Colonic mucosa (tissue), 4 donors: ENCODE measurements at places on chromosomes 7 and 10.

GRCh38 chr10:93993782-93994437 lies at the start of gene PLCE1:
PLCE1 (plus strand) TSS chr10:93993931; CDS start chr10:94031047, 37,116 bp downstream.
- DNase-seq: peak; percentile 73

DNA sequence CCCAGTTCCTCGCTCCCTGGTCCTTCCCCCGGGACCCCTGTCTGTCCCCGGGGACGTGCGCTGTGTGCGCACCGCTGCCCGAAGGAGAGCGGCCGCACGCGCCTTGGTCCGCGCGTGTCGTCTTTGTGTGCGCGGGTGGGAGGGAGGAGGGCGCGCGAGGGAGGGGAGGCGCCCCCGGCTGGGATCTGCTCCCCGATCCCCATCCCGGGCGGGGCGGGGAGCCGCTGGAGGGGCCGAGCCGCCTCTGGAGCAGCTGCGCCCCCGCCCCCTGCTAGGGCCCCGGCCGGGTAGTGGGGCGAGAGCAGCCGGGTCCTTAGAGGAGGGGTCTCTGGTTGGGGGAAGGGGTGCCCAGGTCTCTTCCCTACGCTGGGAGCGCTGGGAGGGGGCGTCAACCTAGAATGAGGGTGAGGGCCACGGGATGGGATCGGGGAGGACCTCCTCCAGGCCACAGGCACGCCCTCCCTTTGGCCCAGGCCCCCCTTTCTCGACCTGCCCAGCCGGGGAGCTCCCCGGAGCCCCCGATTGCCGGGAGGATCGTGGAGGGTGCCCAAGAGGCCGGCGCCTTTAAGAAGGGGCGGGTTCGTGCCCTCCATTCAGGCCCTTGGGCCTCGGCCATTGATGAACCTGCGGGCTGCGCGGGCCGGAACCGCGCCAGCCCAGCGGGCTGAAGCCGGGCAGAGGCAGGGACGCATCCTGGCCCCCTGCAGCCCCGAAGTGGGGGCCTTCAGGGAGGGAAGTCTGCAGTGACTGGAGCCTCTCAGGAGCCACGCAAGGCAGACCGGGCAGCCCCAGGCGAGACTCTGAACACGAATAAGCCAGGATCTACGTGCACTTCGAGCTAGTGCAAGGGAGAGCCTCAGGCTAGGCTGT lies 678 bp downstream of the SH2B2 start:
- peak; percentile 52 for DNase-seq

DNA sequence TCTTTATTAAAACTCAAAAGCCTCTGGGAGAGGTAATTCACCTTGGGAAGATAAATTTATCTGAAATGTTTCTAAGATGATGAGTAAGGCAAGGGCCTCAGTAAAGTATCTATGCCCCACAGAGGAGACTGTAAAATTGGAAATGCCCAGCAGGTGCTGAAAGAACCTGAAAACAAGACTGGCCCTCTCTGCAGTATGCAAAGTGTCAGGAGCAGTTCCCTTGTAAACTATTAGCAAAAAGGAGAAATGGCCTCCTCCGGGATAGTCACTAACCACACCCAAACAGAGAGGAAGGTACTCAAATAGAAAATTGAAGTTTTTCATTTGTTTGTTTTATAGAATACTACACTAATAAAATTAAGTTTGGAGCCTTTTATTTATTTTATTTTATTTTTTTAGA lies 81.2 kb downstream of the FZD1 start:
- no peak for DNase-seq

DNA sequence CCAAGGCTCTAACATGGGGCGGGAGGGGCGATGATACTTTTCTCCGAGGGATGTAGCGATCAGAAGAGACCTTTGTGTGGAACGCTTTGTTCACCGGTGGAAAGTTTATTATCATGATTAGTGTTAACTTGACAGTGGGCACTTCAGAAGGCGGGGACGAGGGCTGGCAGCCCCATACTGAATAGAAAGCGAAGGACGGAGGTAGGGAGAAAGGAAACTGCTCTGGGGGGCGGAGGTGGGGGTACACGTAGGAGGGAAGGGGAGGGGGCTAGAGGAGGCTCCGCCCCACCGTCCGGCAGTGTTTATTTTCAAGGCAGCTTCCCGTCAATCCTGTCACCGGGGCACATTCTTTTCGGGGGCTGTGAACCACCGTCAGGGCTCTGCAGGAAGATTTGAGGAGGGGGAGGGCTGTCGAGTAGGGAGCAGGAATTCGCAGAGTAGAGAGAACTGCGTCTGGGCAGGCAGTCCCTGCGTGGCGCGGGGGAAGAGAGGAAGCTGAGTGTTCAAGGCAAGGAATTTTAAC lies 9.4 kb upstream of the NKX2-3 start:
- DNase-seq: peak; percentile 32

DNA sequence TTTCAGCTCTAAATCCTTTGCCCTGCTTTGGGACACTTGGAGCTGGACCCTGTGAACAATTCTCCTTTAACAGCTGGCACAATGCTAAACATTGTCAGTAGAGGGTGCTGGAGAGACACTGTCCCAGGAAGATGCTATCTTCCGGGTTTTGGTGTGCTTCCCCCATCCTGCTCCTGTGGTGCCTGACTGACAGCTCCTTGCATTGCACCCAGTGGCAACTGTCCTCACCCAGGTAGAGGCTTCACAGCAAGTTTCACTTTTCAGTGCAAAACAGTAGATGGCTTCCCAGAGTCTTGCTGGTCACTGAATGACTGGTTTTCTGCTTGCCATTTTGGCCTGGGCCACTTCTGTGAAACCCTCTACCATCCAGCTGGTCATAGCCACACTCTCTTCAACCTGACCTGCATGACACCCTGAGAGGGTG lies 77.3 kb downstream of the CDC14C start:
- DNase-seq: peak; percentile 37

DNA sequence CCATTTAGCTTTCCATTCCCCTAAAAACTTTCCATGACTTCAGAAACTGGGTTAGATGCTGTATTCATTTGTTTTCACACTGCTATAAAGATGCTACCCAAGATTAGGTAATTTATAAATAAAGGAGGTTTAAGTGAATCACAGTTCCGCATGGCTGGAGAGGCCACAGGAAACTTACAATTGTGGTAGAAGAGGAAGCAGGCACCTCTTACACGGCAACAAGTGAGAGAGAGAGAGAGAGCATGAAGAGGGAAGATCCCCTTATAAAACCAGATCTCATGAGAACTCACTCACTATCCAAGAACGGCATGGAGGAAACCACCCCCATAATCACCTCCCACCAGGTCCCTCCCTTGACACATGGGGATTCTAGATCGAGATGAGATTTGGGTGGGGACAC lies 336.8 kb downstream of the TFEC start:
- DNase-seq: no peak

GRCh38 chr10:110212119-110213006 lies 5.0 kb downstream of the MXI1 start:
- peak; percentile 74 for DNase-seq

DNA sequence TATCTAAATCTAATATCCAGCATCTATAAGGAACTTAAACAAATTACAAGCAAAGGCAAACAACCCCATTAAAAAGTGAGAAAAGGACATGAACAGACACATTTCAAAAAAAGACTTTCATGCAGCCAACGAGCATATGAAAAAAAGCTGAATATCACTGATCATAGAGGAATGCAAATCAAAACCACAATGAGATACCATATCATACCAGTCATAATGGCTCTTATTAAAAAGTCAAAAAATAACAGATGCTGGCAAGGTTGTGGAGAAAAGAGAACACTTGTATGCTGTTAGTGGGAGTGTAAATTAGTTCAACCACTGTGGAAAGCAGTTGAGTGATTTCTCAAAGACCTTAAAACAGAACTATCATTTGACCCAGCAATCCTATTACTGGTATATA lies 334.4 kb upstream of the CACNA2D1 start:
- DNase-seq: no peak

GRCh38 chr7:22043367-22043766 lies 97.7 kb upstream of the CDCA7L start:
- DNase-seq: no peak

DNA sequence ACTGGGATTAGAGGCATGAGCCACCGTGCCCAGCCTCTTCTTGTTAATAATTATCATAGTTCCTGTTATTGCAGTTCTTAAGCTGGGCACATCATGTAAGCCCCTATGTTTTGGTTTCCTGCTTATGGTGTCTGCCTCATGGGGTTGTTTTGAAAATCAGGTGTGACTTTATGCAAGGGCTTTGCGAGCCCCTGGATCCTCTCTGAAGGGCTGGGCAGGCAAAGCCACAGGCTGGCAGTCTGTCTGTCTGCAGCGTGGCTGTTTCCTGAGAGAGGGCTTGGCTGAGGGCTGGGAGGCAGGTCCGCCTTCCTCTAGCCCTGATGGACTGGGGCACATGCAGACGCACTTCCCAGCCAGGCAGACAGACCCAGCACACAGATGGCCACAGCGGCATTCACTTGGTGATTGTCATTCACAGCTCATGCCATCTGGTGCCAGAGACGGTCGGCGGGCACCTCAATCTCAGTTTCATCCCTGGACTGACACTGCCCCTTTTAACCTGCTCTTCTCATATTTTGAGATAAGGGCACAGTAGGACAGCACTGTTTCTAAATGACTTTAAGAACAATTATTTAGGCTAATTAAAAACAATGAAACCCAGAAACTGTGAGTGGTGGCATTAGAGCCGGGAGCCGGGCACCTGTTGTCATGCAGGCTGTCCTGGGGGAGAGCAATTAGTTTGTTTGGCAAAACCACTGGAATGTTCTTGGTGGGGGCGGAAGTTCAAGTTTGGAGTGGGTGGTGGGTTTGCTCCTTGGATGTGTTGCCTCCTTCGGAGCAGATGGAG lies 35.5 kb downstream of the RBM20 start:
- no peak for DNase-seq

GRCh38 chr7:143217806-143218205 lies 4.0 kb upstream of the TAS2R40 start:
- DNase-seq: no peak

- DNase-seq: no peak
Observed at GRCh38 chr7:41492603-41493002, 210.3 kb downstream of the INHBA start.

DNA sequence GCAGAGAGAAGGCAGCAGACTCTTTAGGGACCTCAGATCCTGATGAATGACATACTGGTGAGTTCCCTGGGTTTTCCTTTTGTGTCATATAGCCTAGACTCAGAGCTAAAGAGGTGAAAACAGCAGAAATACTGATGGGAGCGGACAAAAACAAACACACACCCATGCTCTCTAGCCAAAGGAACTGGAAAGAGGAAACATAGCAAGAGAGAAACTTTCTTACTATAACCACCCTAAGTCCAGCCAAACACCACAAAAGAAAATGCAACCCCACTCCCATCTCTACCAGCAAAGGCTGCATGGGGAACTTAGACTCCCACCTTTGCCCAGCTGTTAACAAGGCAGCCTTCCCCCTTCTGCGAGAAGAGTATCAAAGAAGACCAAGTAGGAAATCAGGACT lies 16.3 kb downstream of the GSAP start:
- no peak for DNase-seq

GRCh38 chr7:151109094-151110048 lies 23.1 kb downstream of the AGAP3 start:
- DNase-seq: no peak

- no peak for DNase-seq
Observed at GRCh38 chr10:80458263-80458625, 4.1 kb downstream of the TSPAN14 start.

GRCh38 chr10:60962946-60963345 lies 19.0 kb upstream of the RHOBTB1 start:
- DNase-seq: no peak

GRCh38 chr7:68155676-68156075 lies 1159.0 kb downstream of the TYW1 start:
- DNase-seq: no peak

- no peak for DNase-seq
Observed at GRCh38 chr7:46478046-46478445, 557.0 kb upstream of the IGFBP3 start.

- DNase-seq: no peak
Observed at GRCh38 chr7:2572101-2572842, 13.5 kb downstream of the IQCE start.

- DNase-seq: no peak
Observed at GRCh38 chr7:155850001-155850436, 37.8 kb upstream of the SHH start.

- DNase-seq: no peak
Observed at GRCh38 chr10:78634389-78634815, 434.4 kb upstream of the ZMIZ1 start.

DNA sequence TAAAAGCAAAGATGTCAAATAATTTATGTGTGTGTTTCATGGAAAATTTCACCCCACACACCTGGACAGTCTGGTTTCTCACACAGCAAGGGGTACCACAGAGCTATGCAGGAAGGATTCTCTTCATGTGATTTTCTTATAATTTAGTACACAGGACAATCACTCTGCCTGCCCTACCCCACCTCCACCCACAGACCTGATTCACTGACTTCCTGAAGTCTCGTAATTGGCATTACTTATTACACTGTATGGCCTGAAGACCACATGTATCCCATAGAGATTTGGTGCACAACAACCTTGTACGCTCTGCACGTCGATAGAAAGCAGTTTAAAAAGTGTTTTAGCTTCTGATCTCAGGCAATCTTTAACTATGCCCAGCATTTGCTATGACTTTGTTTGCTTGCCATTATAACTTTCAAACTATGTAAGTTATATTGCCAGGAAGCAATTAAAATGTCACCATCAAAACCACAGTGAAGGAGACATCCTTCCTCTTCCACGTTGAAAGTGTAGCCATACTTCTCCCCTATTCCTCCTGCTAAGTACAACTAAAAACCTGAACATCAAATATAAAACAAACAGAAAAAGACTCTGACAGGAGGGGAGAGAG lies 279.4 kb upstream of the IMMP2L start:
- no peak for DNase-seq

- DNase-seq: peak; percentile 25
Observed at GRCh38 chr10:64733980-64734379, 1212.8 kb downstream of the REEP3 start.

DNA sequence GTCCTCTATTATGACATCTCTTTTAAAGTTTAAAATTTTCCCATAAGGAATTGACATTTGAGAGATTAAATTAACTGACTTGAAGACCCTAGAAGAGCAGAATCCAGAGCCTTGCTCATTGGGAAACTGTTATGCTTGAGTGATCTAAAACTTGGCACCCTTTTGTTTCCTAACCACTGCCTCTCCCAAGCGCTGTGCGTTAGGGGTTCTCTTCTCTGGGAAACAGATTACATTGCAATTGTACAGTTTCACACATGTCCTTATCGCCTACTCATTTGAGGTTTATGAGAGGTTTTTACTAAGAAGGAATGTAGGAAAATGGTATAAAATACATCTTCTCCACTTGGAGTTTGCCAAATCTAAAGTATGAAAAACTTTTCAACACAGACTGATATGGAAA lies 126.8 kb upstream of the AMPH start:
- no peak for DNase-seq
